Right ventricle myocardium inferior (tissue), 1 donor: ENCODE measurements at places on chromosomes 12 and 14. TPM values are rescaled to one million over a fixed set of nuclear protein-coding genes. Genes with fewer than 3 reads are reported as not detected.

- no peak for DNase-seq
Measured at GRCh38 chr12:110581931-110582275, 1.2 kb downstream of the PPTC7 start.

GRCh38 chr14:36657399-36658122 lies 4.1 kb upstream of the PAX9 start:
- DNase-seq: no peak

GRCh38 chr14:70213721-70214282 lies 25.1 kb upstream of the SLC8A3 start:
- no peak for DNase-seq

- peak; percentile 77 for DNase-seq
Measured at GRCh38 chr14:76953311-76953945, 75.1 kb downstream of the IRF2BPL start.

GRCh38 chr12:32482226-32482625 lies 82.9 kb downstream of the FGD4 start:
- no peak for DNase-seq

GLIPR1L2 gene
- 1.4 TPM for total RNA-seq

SLC4A8 gene
- 0.08 TPM for total RNA-seq

PIWIL1 gene
- not detected for total RNA-seq

GZMB gene
- 1.8 TPM for total RNA-seq

PRPH gene
- total RNA-seq: 0.57 TPM

CACNA2D4 gene
- total RNA-seq: 1.1 TPM
